ENCODE measurements at places on chromosomes 3 and 15.

DNA sequence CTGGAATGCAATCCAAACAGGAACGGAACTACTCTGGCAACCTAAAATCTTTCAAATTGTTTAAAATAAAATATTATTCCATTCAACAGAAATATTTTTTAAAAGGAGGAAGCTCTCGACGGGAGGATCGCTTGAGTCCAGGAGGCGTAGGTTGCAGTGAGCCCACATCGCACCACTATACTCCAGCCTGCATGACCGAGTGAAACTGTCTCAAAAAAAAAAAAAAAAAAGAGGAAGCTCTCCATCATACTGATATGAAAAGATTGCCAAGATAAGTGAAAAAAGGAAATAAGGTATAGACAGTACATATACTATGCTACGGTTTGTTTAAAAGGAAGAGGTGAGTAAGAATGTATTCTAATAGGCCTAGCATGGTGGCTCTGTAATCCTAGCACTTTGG lies 3.6 kb downstream of the RAD18 start:
- no peak for DNase-seq

DNA sequence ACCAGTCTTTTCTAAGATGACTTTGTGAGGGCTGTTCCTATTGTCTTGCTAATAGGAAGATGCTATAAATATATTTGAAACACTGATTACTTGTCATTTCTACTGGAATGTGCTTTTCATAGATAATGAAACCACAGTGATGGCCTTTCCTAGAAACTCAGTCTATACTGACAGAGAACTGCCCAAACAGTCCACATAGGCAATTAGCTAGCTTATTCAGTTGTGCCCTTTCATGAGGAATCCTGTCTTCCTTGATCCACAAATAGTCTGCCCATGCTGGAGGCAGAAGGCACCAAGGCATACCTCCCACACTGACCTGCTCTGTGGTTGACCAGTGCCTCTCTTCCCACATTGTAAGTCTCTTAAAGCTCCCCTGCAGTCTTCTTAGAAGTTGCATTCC lies 135.9 kb downstream of the CMSS1 start:
- no peak for DNase-seq

GRCh38 chr3:110933821-110934426 lies 137.7 kb upstream of the NECTIN3 start:
- no peak for DNase-seq

DNA sequence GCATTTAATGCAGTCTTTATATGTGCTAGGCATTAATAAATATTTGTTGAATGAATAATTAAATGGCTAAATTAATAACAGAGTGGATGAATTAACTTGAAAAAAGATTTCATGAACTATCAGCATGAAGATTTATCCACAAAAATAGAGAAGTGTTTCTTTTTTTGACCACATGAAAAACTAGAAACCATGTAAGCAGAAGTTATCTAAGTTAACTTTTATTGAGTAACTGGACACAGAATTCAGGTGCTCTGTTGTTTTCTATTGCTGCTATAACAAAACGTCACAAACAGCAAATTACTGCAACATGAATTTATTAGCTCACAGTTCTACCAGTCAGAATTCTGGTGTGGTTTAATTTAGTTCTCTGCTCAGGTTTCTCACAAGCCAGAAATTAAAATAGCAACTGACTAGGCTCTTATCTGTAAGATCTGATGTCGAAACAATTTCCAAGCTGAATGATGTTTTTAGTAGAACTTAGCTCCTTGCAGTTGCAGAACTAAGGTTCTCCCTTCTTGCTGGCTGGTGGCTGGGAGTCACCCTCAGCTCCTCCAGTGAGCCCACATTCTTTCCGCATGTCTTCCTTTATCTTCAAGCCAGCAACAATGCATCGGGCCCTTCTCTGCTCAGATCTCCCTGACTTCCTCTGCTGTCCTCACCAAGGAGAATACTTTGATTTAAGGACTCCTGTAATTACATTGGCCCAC lies 810.2 kb upstream of the ALCAM start:
- no peak for DNase-seq

GRCh38 chr3:74115906-74116305 lies 491.2 kb upstream of the PDZRN3 start:
- no peak for DNase-seq

DNA sequence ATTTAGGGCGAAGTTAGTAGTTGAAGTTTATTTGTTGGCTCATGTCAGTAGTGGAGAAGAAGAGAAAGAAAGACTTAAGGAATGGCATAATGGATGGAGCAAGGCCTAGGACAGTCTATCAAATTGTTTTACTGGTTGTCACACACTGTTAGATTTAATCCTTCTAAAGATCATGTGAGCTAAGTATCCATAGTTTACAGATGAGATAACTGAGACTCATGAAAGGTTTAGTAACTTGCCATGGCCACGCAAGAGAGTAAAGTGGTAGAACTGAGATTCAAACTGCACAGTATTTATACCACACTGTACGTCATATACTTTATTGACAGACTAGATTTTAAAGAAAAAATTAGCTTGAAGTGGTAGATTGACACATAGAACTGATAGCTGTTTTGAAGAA lies 11.4 kb downstream of the SPRED1 start:
- no peak for DNase-seq

DNA sequence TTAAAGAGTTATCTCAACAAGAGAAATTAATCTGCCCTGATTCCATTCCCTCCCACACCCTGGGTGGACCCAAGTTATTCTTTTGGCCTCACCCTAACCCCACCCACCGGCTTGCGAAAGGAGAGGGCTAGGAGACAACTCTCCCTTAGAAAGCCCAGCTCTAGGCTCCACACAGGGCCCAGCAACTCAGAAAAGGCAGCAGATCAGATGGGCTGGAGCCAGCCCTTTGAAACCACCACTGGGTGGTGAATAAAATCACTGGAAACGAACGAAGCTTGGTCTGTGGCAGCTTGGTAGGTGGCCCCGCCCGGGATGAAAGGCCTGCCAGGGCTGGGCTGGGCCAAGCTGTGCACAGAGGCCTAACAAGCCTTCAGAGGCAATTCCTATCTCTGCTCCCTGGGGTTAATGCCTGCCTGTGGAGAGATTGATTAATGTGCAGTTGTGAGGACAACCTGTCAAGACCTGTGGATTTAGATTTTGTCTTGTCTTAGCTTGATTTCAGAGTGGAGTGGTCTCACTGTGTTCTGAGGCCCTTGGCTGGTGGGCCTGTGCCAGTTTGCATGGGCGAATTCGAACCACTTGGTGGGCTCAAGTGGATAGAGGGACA lies 38.8 kb downstream of the BHLHE40 start:
- no peak for DNase-seq

DNA sequence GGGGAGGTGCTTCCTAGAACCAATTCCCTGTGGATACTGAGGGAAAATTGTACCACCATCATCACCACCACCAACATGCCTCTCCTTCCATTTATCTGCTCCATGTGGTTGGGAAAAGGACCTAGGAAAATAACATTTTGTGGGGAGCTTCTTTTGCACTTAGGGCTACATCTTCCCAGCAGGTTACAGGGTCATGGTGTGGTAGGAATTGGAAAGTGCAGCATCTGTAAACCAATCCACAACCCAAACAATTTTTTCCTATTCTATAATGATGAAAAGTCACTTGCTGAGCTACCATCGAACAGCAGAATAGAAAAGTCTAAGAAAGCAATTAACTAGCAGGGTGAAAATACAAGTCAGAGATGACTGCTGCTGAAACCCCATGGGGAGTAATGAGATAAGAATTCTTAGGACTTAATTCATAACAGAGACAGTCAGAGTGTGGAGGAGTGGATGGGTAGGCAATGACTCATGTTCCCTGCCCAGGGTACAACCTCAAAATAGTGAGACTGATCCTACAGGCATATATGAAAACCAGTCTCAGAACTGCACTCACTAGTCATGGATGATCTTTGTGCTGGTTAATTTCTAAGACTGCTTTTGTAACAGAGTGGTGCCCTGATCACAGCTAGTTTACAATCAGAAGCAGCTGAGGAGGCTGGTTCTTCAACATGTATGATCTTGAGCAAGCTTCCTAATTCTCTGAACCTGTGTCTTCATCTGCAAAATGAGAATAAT lies 38.1 kb upstream of the LEKR1 start:
- peak; percentile 27 for DNase-seq

- no peak for DNase-seq
Observed at GRCh38 chr3:115478359-115478758, 145.0 kb upstream of the GAP43 start.

GRCh38 chr3:193317682-193318300 lies 60.8 kb downstream of the ATP13A5 start:
- DNase-seq = no peak

GRCh38 chr3:72702390-72702789 lies 145.9 kb downstream of the SHQ1 start:
- DNase-seq = no peak

Measured in GM13977 (cell line).